Activated CD8-positive, alpha-beta memory T cell treated with anti-CD3 and anti-CD28 coated beads for 1 hour (primary cell): ENCODE measurements at places on chromosomes 3 and 15.

GRCh38 chr15:101187820-101188636 lies 63.8 kb downstream of the CHSY1 start:
- DNase-seq: no peak

- DNase-seq: no peak
These were observed 28.2 kb downstream of the C3orf62 start for GRCh38 chr3:49248840-49249227.

DNA sequence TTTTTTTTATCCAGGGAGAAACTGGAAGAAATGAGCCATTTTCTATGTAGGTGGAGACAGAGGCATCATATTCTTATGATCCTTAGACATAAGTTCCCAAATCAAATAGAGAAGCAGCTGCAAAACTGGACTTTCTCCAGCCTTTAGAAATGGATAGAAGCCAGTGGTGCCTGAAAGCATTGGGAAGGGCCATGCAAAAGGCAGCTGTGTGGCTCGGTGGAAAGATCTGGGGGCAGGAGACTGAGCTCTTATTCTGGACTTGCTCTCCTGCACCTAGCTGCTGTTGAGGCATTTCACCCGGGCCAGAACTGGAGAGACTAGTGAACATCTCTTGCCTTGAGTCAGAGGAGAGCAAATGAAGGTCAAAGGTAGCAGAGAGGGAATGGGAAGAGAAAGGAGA lies 73.1 kb downstream of the TFG start:
- no peak for DNase-seq

DNA sequence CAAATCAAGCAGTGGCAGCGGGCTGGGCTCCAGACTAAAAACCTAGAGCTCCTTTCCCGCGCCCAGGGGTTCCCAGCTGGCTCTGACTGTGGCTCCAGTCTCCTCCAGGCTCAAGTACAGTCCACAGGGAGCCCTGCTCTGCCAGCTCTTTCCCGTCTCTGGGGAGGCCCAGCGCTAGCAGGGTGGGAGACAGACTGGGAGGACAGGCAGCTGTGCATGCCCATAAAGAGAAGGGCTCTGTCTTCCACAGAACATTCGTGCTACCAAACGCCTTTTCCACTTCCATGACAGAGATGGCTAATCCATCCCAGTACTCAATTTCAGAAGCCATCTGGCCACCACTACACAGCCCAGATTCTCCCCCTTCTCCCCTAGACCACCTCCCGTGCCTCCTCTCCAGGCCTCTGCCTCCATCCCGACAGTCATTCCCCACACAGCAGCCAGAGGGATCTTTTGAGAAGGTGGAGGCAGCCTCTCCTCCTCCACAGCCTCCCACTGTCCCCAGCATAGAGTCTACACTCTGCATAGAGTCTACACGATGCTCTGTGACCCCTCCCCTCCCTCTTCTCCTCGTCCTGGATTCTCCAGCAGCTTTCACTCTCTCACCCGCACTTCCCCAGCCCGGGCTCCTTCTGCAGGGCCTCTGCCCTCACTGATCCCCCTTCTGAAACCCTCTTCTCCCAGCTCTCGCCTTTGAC lies 6.8 kb upstream of the DUSP7 start:
- DNase-seq: no peak

GRCh38 chr15:95793231-95793630 lies 537.3 kb upstream of the NR2F2 start:
- DNase-seq: no peak

DNA sequence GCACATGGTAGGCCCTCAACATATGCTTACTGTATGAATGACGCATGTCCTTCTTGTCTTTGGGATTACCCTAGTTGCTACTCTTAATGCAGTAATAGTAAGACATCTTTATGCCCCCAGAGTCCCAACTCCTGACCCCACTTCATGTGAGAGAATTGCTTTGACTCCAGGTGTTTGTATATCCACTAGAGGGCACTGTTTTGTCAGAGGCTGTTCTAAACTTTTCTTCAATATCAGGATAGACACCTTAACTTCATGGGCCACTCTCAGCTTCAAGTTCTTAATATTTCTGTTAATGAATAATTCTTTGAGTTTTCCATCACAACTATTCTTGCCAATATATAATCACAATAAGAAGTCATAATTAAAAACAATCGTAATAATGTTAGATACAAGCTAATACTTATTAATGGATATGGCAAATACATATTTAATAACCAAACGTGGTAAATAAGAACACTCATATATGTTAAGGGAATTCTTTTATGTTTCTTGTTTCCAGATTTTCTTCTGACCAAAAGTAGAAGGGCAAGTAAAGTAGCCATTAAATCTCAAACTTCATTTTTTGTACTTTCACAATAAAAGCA lies 337.2 kb upstream of the DNAJC19 start:
- DNase-seq: no peak

DNA sequence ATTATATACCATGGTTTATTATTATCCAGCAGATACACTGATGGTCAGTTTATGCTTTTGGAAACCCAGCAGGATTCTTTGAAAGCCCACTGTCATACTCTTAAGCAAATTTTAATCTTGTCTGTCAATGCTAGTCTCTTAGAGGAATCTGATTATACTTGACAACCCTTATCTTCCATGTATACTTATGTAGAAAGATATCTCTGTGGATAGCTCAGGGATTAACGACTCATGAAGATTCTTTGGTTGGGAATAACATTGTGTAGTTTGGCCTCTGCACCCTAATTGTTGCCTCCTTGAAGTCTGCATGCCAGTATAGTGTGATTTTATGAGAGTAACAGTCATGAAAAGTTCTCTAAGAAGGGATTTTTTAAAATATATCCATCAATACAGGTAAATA lies 33.0 kb downstream of the FILIP1L start:
- DNase-seq: no peak

- no peak for DNase-seq
These were observed 29.7 kb upstream of the RNF7 start for GRCh38 chr3:141708367-141708766.

DNA sequence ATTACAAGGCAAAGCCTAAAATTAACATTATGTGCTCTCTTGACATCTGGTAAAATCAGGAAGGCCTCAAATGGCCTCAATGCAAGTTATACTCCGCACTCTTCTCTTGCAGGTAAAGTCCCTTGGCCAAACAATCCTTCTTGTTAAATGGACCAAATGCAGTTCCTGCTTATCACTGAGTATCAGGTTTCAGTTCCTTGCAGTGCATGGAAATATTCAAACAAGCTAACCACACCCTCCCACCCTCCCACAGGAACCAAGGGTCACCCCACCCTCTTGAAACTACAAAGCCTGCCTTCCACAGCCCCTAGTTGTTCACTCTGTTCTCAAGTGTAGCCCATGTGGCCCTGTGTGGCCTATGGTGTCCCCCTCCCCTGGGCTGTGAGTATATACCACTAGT lies 171.9 kb upstream of the CADPS start:
- no peak for DNase-seq

- no peak for DNase-seq
These were observed at the start of gene GRM2 for GRCh38 chr3:51706788-51707731. Gene GRM2 (plus strand): TSS chr3:51707068. CDS start chr3:51708984, 1,916 bp downstream.

- no peak for DNase-seq
These were observed 61.0 kb downstream of the C3orf80 start for GRCh38 chr3:160286231-160286630.

DNA sequence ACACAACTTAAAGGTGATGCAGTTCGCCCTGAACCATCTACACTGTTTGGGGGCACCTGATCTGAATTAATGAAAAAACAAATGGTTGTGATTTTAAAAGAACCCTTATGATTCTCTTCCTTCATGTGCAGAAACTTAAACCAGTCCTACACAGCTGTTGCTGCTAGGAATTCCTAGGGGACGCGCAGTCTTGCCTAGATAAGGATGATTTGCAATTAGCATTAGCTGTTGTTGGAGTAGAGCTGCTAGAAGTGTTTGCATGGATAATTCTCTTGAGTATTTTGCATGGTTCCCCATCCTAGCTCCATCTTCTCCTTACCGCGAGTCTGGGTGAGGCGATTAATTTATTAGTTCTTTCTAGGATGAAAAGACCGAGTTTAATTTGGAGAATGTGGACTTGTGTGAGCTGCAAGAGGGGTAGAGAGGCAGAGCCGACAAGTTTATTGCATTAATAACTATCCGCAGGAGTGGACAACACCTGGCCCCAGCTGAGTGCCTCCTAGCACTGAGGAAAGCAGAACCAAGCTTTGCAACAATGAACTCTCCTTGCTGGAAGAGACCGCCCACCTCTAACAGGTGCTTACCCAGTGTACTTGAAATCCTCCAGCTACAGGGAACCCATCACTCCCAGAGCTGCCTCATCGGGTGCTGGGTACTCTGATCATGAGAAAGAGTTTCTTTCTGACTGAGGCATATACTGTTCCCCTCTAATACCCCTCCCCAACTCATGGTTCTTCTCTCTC lies 75.0 kb upstream of the WNT7A start:
- DNase-seq: no peak

- DNase-seq: no peak
These were observed 154.1 kb upstream of the GRM7 start for GRCh38 chr3:6706777-6707176.

GRCh38 chr3:33075995-33076394 lies 21.0 kb downstream of the GLB1 start:
- no peak for DNase-seq

DNA sequence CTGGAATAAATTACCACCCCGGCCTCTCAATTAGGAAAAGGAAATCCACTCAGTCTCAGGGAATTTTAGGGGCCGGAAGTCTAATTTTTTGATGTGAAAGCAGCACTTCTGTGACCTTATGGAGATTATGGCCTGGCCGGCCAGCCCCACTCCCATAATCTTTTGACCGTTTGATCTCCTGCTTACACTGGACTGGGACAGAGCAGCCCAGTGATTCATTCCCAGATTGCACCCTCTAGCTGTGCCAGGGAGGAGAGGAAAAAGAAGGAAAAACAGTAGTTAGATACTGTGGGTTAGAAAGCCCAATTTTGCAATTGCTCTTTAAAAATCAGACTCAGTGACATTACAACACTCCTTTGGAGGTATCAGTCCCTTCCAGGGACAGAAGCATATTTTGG lies 32.4 kb downstream of the GJD2 start:
- no peak for DNase-seq

DNA sequence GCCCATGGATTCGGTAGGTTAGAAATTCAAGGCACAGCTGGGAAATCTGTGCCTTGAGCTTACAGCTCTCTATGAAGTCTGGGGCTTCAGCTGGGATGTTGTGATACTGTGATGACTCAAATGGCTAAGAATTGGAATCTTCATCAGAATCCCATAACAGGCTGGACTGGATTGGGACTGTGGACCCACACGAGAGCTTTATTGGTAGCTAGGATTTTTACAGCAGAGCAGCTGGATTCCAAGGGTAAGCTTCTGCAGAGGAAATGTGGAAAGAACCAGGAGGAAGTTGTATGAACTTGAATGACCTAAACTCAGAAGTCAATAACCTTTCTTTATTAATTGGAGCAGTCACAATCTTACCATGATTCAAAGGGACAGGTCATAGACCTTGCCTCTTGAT lies 1187.1 kb downstream of the ROBO1 start:
- DNase-seq: no peak

DNA sequence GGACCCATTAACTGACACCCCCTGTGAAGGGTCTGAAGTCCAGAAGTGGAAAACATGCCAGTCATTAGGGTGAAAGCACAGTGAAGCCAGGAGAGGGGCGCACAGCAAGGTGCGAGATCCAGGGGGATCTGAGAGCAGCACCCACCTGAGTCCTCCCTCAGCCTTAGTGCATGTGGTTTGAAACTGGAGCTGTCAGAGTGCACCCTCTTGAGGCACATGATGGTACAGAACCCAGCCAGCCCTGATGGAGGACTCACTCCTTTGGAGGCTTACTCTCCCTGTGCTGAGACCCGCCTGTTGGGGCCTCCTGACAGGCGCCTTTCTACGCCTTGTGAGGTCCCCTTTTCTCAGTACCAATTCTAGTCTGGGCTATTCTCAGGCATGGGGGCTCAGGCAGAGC lies 77.8 kb downstream of the IL20RB start:
- no peak for DNase-seq

GRCh38 chr15:51366920-51367319 lies 25.5 kb downstream of the GLDN start:
- DNase-seq: no peak

- no peak for DNase-seq
These were observed 34.5 kb downstream of the PSTPIP1 start for GRCh38 chr15:77029166-77030047.

GRCh38 chr3:101252307-101252706 lies 68.1 kb downstream of the IMPG2 start:
- DNase-seq: no peak

DNA sequence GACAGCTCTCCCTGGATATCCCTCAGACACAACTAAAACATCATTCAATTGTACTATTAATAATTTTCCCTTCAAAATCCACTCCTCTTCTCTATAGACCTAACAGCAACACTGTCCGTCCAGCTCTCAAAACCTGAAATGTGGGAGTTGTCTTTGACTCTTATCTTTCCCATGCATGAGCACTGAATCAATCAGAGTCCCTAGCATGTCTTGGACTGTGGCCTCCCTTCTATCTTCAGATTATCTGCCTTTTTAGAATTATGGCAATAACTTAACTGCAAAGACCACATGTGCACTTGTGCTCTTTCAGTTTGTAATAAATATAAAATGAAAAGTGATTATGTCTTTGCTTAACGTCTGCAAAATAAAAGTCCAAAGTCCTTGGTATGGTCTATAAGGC lies 107.0 kb downstream of the UBE3A start:
- DNase-seq: no peak

DNA sequence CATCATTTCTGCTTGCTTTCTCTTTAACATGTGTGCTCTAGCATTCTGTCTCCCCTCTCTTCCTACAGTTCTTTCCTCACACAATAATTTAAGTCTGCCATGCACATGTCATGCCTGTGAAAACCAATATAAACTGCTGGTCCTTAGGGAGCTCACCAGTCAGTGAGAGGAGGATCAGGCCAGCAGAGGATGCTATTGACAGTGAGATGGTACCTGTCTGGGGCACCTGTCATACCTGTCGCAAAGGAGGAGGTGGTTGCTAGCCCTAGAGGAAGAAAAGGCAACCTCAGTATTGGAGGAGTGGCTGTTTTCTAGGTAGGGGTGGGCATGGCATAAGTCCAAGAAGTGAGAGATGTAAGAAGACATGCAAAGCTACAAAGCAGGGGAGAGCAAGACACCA lies 194.6 kb downstream of the GABRG3 start:
- no peak for DNase-seq

- no peak for DNase-seq
These were observed 43.9 kb upstream of the KLHL25 start for GRCh38 chr15:85838655-85839054.
